Skeletal muscle cell (primary cell): ENCODE measurements at places on chromosomes 1 and 21.
A peak's percentile ranks its signal among the peaks of the same experiment; 100 is the strongest.

DNA sequence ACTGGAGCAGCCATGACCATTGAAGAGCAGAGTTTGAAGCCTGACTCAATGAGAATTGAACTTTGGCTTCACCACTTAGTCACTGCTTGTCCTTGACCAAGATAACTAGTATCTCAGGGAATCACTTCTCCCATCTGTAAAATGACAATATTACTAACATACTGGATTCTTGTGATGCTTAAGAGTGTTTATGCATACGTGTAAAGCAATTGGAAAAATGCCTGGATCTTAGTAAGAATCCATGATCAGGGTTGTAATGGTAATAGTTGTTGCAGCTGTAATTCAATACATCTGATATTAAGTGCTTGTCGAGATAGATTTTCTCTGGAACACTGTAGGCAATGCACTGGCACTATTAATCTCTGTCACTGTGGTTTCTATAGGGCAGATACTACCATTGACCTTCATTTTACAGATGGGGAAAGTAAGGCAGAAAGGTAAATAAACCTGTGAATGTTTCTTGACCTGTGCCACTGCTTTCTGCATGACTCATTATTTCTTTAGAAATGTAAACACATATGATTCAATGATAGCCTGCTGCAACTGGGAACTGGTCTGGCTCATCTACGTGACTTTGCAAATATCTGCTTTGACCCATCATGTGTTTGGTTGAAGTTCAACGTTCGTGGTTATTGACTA, 662.5 kb downstream of the PLA2G4A start:
- peak; percentile 76 for DNase-seq

DNA sequence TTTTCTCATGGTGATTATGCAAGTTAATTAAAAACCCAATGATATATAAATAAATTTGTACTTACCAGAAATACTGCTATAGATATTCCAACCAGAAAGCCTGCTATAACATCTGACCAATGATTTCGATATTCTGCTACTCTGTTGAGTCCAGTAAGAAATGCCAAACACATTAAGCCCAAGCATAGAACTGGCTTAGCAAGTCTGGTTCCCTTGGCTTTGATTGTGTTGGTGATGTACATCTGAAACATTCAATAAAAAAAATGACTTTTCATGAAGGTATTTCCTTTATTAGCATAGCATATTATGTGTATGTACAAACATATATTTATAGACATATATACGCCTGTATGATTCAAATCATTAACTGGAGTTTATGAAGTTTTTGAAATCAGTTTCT, 82.8 kb downstream of the PLPPR5 start:
- no peak for DNase-seq

- DNase-seq = no peak
Measured at GRCh38 chr1:59005491-59006288, 221.8 kb upstream of the JUN start.

DNA sequence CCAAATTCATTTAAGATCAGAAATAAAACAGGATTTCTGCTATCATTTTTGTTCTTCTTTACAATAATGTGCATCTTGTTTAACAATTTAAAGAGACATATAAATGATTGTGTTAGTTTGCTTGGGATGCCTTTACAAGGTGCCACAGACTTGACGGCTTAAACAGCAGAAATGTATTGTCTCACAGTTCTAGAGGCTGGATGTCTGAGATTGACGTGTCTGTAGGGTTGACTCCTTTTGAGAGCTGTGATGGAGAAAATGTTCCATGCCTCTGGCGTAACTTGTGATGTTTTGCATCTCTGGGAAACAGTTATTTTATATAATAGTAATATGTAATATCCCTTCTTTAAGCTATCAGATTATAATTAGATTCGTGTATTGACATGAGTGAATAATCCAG, 1091.6 kb upstream of the PRMT6 start:
- no peak for DNase-seq

DNA sequence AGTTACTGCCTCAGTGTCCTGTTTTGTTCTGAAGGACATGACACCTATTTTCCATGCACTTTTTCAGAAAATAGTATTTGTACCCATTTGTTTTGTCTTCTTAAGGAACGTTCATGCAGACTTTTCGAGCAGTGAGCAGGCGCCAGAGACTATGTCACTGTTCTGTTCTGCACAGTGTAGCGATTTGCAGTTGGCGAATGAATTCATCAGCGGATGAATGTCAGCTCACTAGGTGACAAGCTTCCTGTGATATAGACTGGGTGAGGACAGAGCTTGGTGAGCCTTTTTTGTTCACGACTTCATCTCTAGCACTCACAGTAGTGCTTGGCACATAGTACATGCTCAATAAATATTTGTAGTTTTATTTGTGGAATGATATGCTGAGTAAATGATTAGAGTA, 177.8 kb downstream of the NFIA start:
- no peak for DNase-seq

DNA sequence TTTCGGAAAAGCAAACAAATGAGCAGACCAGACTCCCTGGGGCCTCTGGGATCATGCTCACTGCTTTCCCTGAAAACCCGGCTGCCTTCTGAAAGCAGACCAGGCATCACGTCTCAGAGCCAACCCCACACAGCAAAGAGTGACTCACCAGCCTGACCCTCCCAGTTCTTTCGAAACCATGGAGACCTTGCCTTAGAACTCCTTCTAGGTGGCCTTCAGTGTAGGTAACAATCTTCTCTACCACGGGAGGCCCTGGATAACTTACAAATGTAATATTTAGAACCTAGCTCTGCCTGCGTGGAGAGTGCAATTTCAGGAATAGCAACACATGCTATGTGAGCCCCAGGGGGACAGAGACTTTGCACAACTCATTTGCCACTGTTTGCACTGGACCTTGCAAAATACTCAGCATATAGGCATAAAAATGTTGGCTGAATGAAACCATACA, 105.2 kb downstream of the SUSD4 start:
- DNase-seq = peak; percentile 39

GRCh38 chr1:30964706-30965105, 56.1 kb upstream of the SDC3 start:
- no peak for DNase-seq

DNA sequence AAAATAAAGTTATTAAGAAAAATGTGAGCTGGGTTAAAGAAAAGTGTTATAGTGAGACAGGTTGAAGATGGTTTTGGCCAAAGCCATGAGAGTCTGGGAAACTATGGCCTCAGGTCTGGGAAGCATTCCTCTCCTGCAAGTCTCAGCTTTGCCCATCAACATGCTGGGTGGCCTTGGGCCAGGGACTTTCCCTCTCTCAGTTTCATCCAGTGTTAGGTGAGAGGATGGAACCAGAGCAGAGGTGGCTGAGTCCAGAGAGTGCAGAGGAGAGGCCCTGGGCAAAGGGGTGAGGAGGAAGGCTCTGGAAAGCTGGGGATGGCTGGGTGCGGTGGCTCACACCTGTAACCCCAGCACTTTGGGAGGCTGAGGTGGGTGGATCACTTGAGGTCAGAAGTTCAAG, 10.5 kb downstream of the PADI2 start:
- no peak for DNase-seq

GRCh38 chr1:225745273-225745672, 32.4 kb upstream of the SRP9 start:
- DNase-seq = no peak

DNA sequence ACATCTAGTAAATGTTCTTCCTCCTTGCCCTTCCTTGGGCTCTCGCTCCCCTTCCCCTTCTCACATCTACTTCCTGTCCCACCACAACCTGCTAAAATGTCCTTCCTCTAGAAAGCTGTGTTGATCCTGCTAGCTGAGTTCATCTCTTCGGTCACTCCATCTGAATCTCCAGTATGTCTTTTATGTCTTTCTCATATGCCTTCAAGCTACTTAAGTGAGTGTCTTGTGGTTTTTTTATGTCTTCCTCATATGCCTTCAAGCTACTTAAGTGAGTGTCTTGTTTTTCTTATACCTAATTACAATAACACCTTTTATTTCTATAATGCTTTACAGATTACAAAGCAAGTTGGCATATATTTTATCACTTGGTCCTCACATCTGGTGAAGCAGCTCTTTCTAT, 33.9 kb downstream of the CSF1 start:
- no peak for DNase-seq

- DNase-seq = no peak
Measured at GRCh38 chr21:30958741-30959140, 77.4 kb upstream of the KRTAP11-1 start.

DNA sequence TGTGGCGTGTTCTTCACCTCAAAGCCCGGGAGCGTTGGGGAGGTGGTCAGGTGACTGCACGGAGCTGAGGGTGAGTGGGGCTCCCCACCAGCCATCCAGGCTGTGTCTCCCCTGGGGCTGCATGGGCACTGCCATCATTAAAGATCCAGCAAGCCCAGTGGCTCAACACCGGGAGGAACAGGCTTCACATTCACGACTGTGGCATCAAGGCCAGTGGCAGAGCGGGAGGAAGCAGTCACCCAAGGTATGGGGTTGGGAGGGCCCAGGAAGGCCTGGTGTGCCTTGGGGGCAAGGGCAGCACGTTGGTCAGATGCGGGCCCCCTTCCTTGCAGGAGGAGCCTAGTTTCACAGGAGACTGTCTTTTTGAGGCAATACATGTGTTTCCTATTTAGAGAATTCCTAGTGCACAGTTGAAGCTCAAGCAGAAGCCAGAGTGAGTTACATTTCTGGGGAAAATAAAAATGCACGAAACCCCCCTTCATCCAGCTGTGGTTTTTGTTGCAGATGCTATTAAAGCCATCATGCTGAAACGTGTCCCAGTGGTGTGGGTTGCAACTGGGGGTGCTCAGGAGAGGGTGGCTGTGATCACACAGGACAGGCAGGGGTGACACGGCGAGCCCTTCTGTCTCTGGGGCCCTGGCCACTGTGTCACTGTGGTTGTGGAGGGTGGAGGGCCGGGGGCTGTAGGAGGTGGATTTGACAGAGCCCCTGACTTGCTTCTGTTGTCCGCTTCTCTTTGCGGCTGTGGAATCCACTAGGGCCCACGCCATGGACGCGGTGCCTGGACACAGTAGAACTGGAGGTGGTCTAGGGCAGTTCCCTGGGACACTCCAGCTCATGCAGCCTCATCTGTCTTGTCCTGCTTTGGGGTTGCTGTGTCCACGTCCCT, 34.1 kb downstream of the SNAP47 start:
- no peak for DNase-seq

DNA sequence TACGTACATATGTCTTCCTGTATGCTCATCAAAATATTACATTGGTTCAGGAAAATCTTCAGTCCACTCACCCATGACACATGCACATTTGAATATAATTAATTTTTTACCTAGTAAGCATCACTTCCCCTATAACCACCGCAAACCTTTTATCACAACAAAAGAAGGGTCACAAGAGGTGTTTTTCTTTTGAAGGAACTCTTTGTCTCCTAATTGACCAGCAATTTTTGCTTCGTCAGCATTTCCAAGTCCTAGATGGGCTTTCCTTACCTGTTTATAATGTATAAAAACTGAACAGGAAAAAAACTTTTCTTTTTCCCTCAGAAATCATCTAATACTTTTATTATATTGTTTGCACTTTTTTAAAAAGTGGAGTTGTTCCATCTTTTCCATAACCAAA, 631.3 kb downstream of the PLA2G4A start:
- no peak for DNase-seq

GRCh38 chr1:39107341-39108290, 81.5 kb downstream of the NDUFS5 start:
- DNase-seq = no peak

GRCh38 chr1:218642033-218642948, 297.2 kb downstream of the TGFB2 start:
- DNase-seq = no peak

GRCh38 chr1:220448217-220448616, 79.7 kb upstream of the MARK1 start:
- no peak for DNase-seq

- no peak for DNase-seq
Measured at GRCh38 chr1:206658264-206658980, 23.1 kb downstream of the DYRK3 start.

DNA sequence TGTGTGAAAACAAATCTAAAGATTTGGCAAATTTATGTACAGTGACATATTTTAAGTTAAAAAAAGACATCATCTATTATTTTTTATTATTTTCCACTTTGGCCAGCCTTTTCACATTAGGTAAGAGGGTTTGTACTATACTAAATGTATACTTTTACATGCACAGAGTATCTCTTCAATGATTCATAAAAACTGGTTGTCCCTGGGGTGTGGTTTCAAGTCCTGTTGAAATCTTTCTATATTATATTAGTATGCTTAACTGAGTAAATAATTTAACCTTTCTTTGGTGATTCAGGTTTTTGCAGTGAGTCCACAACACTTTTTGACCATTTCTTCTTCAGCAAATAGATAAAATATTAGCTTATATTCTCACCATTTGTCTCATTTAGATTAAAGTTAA, 45.7 kb downstream of the EEIG2 start:
- DNase-seq = no peak

- DNase-seq = no peak
Measured at GRCh38 chr21:15289896-15290841, 225.4 kb upstream of the NRIP1 start.

- no peak for DNase-seq
Measured at GRCh38 chr1:15282038-15282437, 35.0 kb downstream of the FHAD1 start.

DNA sequence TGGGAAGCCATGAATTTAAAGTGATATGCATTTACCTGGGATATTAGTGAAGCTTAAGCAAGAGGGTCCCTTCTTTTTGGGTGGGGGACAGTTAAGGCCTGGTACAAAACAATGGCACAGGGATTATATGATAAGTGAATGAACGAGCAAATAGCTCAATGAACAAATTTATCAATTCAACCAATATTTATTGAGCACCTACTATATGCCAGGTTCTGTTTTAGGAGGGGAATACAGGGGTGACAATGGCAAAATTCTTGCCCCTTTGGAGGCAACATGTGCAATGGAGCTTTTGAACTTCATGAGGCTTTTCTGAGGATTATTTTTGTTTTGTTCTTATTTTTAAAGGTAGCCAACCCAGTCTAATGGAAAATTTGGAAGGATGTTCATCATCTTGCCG, 68.2 kb downstream of the FOXD2 start:
- DNase-seq = no peak

- DNase-seq = no peak
Measured at GRCh38 chr1:89260566-89261255, 11.9 kb downstream of the GBP5 start.

- DNase-seq = no peak
Measured at GRCh38 chr1:143691400-143691891, 280.3 kb downstream of the FAM72C start.

DNA sequence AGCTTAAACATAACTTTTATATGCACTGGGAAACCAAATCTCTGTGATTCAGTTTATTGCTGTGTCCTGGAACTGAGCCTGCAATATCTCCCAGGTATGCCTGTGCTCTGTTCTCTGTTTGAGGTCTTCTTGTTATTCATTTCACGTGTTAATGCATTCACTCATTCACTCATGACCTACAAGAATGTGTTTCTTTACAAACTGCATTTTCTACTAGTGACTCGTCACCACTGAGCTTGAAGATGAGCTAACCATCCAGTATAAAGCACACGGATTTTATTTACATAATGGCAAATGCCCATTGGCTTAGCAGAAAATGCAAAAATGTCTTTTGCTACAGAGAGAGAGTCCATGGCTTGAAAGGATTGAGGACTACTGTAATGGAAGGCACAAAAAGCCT, 75.0 kb upstream of the DUSP10 start:
- DNase-seq = peak; percentile 93
